Right hindlimb (tissue), 1 donor: ENCODE measurements at places on chromosomes 1 and 21.

DNA sequence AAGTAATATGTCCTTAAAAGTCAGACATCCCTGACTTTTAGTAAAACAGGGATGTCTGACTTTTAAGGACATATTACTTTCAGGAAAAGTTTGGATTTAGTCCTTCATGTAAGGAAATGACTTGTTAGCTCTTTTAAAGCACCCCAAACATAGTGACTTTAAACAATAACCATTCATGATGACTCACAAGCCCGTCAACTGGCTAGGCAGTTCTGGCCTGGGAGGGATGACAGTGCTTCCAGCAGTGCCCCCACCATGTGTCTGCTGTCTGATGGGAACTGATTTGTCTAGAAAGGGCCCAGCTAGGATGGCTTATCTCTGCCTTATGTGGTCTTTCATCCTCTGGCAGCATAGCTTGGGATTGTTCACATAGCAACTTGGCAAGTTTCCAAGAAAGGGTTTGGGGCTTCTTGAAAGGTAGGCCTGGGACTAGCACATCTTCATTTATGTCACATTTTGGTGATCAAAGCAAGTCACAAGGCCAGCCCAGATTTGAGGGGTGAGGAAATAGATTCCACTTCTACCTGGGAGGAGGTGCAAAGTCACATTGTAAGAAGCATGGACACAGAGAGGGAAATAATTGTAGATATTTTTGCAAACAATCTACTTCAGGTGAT lies 143.5 kb downstream of the C1orf94 start:
- DNase-seq = no peak

DNA sequence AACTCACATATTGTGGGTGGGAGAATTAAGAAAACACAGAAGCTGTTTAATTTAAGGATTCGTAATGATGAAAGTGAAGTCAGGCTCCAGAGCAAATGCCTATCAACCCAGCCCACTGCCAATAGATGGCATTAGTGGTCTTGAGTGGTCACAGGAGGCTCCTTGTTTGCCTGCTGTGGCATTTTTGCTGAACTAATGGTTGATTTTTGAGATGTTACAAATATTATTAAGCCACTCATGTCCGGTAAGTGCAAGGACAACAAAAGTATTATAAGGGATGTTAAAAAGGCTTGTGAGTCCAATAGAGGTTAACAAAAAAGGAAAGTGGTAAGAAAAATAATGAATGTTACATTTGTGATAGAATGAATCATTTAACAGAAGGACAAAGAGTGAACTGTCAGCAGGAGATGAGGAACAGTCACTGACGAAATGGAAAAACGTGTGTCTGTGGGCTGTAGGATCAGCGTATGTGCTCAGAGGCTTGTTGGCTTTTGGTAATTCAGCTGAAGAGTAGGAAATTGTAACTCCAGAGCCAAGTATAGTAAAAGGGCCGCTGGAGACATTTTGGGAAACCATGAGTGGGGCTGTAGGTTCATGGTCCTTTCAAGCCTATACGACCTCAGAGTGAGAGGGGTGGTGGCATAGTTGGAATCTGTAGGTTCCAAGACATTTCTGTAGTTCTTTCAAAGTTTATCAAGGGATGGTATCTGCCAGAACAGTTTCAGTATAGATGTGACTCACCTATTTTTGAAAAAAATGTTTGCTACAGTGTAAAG lies 11.2 kb downstream of the SFT2D2 start:
- DNase-seq = no peak

DNA sequence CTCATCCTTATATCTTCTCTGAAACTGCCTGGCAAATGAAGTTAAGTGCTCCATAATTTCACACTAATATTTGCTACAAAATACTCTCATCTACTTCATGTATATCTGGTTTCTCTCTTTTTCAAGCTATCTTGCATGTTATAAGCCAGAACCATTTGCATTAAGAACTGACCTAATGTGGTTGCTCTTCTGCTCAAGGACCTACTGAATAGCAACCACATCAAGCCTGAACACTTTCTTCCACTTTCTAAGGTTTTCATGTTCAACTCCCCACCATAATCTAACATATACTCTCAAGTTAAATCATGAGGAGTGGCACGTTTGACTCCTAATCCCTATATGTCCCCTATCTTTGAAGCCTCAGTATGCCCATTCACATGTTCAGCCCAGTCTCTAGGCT lies 27.2 kb downstream of the RGS1 start:
- DNase-seq = no peak

- no peak for DNase-seq
Observed at GRCh38 chr1:94079080-94079940, 41.6 kb downstream of the ABCA4 start.

DNA sequence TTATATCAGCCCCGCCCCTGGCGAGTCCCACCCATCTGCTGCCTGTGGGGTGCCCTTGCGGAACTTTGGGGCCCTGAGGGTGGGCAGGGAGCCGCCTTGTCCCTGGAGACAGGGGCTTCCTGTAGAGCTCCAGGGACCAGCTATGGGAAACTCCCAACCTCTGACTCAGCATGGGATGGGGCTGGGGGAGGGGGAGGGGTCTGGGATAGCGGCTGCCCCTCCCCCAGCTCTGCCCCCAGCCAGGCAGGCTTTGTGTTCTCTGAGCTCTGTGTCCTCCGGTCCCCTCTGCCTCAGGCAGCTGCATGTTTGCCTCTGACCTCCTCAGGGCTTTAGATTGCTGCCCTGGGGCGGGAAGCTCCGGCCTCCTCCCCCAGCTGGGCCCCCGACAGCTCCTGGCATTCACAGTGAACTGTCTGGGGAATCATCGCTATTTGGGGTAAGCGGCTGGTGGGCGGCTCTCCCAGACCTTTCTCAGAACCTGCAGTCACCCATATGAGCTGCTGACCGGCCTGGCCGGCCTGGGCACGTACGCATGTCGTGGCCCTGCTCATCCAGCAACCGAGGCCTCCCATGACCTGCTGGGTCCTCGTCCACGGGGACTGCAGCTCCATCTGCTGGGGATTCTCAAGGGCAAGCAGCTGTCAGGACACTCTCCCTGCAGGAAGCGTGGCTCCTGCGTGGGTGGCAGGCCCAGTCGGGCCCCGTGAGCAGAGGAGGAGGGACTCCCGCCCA lies 17.1 kb downstream of the ARHGEF16 start:
- DNase-seq = peak; percentile 37

DNA sequence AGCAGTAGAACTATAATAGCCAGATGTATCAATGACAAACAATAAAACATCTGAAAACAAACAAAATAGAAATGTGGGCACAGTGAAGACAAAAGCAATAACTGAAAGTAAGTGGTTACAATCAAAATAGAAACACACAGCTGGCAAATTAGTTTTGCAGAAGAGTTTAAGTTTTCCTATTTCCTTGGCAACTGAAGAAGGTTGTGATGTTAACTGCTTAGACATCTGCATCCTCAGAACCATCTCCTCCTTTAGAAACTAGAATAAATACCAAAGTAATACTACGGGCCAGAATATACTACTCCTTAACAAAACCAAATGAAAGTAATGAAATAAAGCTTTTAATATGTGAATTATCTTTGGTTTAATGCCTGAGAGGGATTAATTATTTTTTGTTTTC lies 605.5 kb downstream of the LTN1 start:
- no peak for DNase-seq

- DNase-seq = no peak
Observed at GRCh38 chr1:185645686-185646085, 88.5 kb upstream of the HMCN1 start.

- no peak for DNase-seq
Observed at GRCh38 chr21:42063571-42064521, 7.3 kb upstream of the UMODL1 start.

DNA sequence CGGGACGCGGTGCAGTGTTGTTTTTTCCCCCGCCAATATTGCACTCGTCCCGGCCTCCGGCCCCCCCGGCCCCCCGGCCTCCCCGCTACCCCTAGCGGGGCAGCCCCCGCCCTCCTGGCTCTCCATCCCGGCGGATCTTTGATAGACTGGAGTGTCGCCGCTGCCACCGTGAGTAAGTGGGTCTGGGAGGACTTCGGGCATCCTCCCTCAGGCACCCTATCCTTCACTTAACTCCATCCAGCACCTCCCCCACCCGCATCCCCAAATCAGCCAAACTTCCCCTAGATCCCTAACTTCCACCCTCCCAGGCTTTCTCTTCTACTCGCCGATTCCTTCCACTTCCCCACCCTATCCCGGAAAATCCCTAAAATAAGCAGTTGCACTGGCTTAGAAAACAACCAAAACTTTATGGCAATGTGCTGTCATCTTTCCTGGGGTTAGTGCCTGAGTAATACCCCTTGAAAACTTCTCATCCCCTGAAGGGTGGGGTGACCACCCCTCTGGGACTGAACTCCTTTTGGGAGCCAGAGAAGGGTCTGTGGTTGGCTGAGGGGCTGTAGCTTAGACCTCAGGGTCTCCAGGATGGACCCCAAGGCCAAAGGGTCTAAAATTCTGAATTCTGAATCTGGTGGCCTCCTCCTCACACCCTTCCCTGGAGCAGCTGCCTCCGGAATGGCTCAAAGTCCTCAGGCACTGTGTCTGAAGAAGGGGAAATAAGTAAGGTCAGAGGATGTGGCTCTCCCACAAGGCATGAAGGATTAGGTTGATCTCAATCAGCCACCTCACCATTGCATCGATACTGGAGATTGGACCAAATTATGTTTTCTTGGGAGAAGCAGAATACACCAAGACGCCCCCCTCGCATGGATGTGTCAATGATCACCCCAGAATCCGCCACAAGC lies 12.2 kb downstream of the THBS3 start:
- no peak for DNase-seq

DNA sequence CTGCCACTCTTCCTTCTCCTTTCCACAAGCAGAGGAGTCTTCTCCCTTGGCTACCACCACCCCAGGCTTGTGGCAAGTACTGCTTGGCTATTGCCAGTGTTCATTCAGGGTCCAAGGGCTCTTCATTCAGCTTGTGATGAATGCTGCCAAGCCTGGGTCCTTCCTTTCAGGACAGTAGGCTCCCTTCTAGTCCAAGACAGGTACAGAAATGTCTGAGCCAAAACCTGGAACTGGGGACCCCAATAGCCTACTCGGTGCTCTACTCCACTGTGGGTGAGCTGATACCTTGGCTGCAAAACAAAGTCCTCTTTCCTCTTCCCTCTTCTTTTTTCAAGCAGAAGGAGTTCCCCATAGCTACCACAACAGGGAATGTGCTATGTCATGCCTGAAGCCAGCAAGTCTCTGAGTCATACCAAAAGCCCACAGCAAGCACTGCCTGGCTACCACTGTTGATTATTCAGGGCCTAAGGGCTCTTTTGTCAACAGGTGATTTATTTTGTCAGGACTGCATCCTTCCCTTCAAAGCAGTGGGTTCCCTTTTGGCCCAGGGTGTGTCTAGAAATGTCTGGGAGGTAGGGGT lies 268.9 kb downstream of the HHAT start:
- no peak for DNase-seq

GRCh38 chr1:77218477-77219165 lies 609 bp downstream of the PIGK start:
- DNase-seq = no peak

DNA sequence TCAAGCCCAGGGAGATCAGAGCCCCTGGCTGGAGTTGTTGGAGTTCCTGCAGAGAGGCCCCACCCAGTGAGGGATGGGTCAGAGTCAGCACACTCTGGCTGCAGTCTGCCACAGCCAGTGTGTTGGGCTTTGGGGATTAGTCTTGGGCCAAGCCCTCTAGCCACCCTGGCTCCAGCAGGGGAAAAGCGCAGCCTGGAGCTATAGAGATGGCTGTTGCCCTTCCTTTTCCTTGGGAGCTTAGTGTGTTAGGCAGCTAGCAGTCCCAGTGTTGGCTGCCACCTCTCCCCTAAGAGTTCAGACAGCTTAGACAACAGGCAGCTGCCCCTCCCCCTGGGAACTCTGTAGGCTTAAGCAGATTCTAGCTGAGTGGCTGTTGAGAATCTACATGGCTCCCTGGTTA lies 45.1 kb downstream of the DPT start:
- no peak for DNase-seq

GRCh38 chr1:196381544-196381943 lies 226.7 kb downstream of the KCNT2 start:
- DNase-seq = no peak

DNA sequence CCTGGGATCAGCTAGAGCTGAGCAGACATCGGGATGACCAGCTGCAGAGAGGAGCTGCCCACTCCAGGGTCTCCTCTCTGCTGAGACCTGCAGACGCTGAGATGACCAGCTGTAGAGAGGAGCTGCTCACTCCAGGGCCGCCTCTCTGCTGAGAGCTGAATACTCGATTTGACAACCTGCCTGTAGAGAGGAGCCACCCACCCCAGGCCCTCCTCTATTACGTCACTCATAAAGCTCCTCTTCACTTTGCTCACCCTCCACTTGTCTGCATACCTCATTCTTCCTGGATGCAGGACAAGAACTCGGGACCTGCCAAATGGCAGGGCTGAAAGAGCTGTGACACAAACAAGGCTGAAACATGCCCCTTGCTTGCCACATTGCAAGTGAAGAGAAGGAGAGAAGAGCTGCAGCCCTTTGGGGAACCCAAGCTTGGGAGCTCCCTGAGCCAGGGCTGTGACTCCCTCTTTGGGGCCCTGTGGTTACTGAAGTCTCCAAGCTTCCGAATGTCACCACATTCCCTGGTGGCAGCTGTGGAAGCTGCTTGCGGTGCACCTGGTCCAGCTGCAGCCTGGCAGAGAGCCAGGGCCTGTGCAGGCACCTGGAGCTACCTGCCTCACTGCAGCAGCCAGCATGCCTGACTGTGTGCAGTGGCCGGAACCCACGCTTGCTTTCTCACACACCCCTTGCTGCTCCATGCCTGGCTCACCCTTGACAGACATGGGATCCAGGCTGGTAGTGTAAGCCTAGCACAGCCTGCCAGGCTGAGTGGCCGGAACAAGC lies 59.6 kb downstream of the CC2D1B start:
- no peak for DNase-seq

DNA sequence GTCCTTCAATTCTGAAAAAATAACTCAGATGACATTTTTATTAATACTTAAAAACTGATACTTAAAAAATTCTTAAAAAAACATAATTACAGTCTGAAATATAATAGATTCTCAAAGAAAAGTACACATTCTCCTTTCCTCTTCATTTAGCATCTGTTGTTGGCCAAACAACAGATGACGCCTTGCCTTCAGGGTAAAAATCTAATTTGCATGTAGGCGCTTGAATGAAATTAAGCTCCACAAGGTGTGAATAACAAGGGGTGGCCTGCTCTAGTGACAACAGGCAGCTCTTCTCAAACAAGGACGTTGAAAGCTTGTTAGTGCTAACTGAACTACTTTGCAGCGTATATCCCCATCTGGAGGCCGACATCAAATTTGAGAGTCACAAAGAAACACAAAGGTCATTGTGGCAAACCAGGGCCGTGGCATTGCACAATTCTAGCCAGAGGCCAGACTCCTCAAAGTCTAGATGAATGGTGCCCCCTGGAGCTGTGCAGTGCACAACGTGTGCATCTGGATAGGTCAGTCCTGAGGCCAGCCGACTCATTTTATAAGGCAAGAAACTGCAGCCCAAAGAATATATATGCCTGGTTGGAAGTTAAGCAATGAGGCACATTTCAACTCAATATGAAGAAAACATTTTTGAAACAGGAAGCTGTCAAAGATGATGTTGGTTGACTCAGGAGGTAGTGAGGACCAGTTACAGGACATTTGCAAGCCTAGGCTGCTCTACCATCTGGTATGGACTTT lies 459.2 kb upstream of the RUNX1 start:
- DNase-seq = peak; percentile 39
